ENCODE measurements at places on chromosomes 3 and 15. TPM values are rescaled to one million over a fixed set of nuclear protein-coding genes. Genes with fewer than 3 reads are reported as not detected.

GRCh38 chr3:132643366-132643765, 16.2 kb downstream of the ACAD11 start:
- H3K27ac ChIP-seq: no peak overlapping the region
- no peaks in the 10 kb centered on the region for H3K27me3 ChIP-seq
- no peak overlapping the region for H3K4me3 ChIP-seq
- no peaks in the 10 kb centered on the region for H3K4me1 ChIP-seq
- H3K36me3 ChIP-seq: peaks cover 31% of the 10 kb centered on the region
- DNase-seq: no peak

ANXA2 gene
- total RNA-seq: 1,332 TPM

MUC20 gene
- 46.1 TPM for total RNA-seq

DNA sequence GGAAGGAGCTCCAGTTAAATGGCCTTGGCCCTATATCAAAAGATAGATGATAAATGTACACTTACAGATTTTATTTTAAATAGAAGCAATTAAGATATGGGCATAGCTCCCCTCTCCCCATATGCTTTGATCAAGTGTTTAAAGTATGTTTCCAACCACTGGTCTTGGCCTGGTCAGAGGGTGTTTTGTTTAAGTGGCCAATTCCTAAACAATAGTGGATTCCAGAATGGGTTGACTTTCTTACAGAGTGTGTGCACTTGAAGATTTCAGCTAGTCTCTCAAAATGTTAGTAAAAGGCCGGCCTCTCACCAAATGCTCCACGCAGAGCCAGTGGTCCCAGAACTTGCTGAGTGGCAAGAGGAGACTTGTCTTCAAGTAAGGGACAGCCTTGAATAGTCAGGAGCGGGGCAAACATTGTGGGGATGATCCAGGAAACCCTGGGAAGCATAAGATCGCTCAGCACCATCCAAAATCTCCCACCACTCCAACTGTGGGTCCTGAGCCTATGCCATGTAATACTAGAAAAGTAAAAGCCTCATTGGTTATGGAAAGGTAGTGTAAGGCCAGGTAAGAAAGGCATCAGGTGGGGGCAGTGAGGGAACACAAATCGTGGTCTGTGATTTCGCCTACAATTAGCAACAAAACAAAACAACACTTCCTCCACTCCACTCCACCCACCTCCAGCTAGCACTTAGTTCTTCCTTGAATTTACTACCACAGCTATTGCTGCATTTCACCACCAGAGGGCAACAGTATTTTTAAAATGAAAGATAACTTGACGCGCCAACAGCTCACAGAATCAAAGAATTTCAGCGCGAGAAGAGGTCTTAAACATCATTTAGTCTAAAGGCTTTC, 4.8 kb downstream of the RARRES1 start:
- H3K4me1 ChIP-seq: peaks cover 49% of the 10 kb centered on the region
- H3K27me3 ChIP-seq: no peaks in the 10 kb centered on the region
- DNase-seq: peak; percentile 89
- H3K27ac ChIP-seq: peak overlapping the region; percentile 63
- no peaks in the 10 kb centered on the region for H3K36me3 ChIP-seq

SLC51B gene
- total RNA-seq: not detected

- peaks cover 13% of the 10 kb centered on the region for H3K4me1 ChIP-seq
- H3K27ac ChIP-seq: no peak overlapping the region
- no peak overlapping the region for H3K4me3 ChIP-seq
- DNase-seq: peak; percentile 70
Observed at GRCh38 chr15:68991723-68992122, 22.8 kb upstream of the NOX5 start.

MAP4 gene
- 146 TPM for total RNA-seq

ARL14 gene
- 61.5 TPM for total RNA-seq

- H3K4me3 ChIP-seq: no peak overlapping the region
- no peak for DNase-seq
- no peak overlapping the region for H3K27ac ChIP-seq
- H3K4me1 ChIP-seq: no peaks in the 10 kb centered on the region
- H3K27me3 ChIP-seq: no peaks in the 10 kb centered on the region
Observed at GRCh38 chr3:18687286-18687685, 262.1 kb upstream of the SATB1 start.

- H3K27me3 ChIP-seq: no peaks in the 10 kb centered on the region
- no peak overlapping the region for H3K27ac ChIP-seq
- H3K4me1 ChIP-seq: no peaks in the 10 kb centered on the region
- no peak overlapping the region for H3K4me3 ChIP-seq
- no peaks in the 10 kb centered on the region for H3K36me3 ChIP-seq
Observed at GRCh38 chr3:188845514-188845913, 326.3 kb upstream of the TPRG1 start.

- no peaks in the 10 kb centered on the region for H3K4me1 ChIP-seq
- no peak for DNase-seq
- H3K27me3 ChIP-seq: no peaks in the 10 kb centered on the region
Observed at GRCh38 chr15:44084770-44085169, 110.3 kb downstream of the FRMD5 start.

DNA sequence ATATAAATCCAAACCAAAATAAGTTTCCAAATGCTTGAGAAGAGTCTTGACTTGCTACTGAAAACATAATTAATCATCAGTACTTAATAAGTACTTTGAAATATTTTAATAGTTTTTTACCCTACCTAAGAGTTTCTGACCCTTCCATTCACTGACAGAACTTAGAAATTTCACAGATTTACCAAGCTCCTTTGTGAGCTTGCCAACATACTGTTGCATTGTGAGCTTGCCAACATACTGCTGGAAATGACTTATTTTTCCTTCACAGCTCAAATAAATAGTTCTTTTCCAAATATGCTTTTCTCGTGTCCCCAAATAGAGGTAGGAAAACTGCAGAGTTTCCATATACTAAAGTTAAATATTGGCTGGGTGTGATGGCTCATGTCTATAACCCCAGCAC, 9.6 kb upstream of the AADAC start:
- H3K27ac ChIP-seq: no peak overlapping the region
- no peaks in the 10 kb centered on the region for H3K27me3 ChIP-seq
- no peaks in the 10 kb centered on the region for H3K36me3 ChIP-seq
- H3K4me3 ChIP-seq: no peak overlapping the region
- DNase-seq: no peak
- H3K4me1 ChIP-seq: no peaks in the 10 kb centered on the region

CDHR4 gene
- under 0.01 TPM for total RNA-seq

PLD1 gene
- total RNA-seq: 31.9 TPM

DNA sequence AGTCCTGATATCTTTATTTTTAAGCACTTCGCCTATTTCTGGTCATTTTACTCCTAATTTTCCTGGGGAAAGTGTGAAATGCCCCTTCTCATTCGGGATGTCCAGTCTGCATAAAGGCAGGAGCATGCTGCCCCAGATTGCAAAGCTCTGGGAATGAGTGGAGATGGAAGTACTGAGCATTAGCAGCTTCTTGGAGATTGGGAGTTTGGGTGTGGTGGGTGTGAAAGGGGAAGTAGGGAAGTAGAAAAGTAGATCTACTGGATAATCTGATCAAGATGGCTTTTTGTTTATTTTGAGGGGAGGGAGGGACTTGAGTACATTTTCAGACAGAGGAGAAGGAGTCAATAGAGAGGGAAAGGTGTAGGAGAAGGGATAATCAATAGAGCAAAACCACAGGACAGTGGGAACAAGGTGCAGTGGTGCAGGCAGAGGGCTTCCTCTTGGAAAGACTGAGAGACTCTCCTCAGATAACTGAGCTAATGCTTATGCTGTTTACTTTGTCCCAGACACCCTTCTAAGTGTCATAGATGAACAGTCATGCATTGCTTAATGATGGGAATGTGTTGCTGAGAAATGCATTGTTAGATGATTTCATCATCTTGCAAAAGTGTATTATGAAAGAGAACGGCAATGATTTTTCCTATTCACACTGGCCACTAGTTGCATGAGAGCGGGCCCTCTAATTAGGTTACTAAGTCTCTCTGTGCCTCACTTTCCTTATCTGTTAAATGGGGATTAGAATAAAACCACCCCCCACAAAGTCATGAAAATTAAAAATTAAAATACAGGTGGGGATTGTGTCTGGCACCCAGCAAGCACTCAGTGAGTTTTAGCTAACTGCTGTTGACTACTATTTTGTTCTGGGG, 45.5 kb downstream of the PHLDB2 start:
- H3K27me3 ChIP-seq: no peaks in the 10 kb centered on the region
- peaks cover 5% of the 10 kb centered on the region for H3K4me1 ChIP-seq
- peak overlapping the region; percentile 48 for H3K27ac ChIP-seq
- DNase-seq: no peak
- no peaks in the 10 kb centered on the region for H3K36me3 ChIP-seq

DNA sequence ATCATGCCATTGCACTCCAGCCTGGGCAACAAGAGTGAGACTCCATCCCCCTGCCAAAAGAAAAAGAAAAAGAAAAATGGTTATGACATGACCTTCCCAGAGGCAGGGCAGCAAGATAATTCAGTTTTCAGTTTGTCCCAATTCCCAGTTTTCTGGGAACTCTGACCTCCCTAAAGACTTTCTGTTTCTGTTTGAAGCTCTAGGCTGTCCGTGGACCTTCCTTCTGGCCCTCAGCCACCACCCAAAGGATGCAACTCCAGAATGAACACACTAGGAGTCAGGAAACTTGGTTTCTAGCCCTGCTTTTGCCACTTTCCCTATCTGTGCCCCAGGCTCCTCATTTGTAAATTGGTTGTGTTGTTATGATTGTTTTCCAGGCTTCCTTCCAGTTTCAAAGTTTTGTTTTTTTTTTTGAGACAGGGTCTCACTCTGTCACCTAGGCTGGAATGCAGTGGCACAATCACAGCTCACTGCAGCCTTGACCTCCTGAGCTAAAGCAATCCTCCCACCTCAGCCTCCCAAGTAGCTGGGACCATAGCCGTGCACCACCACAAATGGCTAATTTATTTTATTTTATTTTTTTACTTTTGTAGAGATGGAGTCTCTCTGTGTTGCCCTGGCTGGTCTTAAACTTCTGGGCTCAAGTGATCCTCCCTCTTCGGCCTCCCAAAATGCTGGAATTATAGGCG, 68.6 kb downstream of the CDC25A start:
- peak; percentile 26 for DNase-seq
- peak overlapping the region; percentile 41 for H3K27ac ChIP-seq
- H3K27me3 ChIP-seq: no peaks in the 10 kb centered on the region

DNA sequence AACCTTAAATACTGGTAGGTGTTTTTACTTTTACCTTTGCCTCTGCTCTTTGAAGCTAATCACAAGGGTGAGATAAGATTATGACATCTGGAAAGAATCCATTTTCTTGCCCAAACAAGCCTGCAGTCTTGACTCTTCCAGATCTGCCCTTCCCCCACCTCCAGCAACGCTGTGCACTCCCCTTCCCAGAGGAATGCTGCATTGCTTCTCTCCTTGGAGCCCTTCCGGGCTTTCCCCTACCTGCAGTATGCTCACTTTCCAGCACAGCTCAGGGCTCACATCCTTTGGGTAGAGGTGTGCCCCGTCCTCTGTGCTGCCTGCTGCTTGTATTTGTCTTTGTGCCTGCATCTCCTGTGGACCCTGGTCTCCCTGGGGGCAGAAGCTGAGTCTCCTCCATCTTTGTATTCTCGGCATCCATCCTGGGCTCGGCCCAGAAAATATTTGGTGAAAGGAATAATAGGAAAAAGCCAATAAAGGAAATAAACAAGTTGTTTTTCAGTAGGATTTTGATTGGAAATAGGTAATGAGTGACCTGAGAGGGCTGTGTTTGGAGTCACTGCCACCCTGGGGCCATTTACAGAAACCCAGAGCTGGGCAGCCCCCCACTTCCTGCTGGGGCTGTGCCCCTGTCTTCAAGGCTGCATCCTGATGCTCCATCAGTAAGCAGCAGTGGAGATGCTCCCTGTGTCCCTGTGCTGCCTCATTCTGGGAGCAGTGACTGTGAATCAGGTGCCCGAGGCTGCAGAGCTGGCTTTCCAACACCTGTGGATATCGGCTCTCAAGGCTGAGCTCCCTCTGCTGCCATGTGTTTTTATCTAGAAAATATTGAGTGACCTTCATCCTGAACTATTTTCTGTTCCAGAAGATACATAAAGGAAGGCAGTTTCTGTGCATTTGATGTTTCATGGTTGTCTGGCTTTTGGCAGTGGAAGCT, 117.5 kb downstream of the EEFSEC start:
- peaks cover 8% of the 10 kb centered on the region for H3K4me1 ChIP-seq
- H3K4me3 ChIP-seq: no peak overlapping the region
- H3K27ac ChIP-seq: no peak overlapping the region
- DNase-seq: no peak

RBPMS2 gene
- 8.8 TPM for total RNA-seq

DNA sequence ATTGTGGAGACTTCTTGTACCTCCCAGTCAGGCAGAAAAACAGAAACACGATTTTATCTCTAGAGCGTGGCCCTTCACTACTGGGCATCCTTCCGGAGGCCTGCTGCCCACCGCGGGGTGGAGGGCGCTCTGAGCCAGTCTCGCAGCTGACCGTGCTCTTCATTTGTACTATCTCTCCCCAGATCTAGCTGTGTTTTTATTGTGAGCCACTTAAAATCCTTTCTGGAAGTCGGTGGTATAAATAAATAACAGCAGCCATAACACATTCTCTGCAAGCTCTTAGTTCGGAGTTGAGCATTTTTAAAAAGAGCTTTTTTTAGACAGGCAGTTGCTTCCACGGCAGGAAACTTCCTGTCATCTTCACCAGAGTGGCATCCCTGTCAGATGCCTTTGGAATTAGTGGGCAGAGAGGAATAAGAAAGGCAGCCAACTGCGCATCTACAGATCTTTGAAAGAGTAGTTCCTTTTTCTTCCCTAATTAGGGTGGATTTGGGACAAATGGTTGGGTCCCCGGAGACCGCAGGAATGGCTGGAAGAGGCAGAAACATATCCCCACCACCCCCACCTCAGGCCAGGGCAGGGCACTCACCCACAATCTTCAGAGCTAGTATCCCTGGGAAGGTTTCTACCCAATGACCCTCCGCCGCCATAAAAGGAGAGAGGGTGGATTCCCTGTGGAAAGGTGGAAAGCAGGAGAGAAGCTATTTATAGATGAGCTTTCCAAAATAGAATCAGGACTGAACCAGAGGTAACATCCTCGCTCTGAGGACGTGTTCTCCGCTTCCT, 91.1 kb downstream of the TOP2B start:
- no peak overlapping the region for H3K4me3 ChIP-seq
- no peak overlapping the region for H3K27ac ChIP-seq
- H3K4me1 ChIP-seq: no peaks in the 10 kb centered on the region
- peaks cover 11% of the 10 kb centered on the region for H3K36me3 ChIP-seq

DNA sequence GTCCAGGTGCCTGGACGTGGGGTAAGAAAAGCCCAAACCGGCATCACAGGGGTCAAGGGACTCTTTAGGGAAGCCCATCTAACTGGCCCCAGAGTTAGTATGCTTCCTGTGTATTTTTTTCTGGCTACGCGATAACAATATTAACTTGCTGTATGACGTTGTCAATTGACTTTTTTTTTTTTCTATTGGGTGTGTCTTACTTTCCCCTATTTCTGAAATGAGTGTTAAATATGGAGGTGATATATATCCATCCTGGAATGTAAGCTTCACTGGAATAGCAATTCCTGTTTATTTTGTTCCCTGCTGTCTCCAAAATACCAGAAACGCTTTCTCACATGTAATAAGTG, 598 bp upstream of the GMNC start:
- peaks cover 4% of the 10 kb centered on the region for H3K27me3 ChIP-seq
- DNase-seq: no peak

- H3K4me3 ChIP-seq: no peak overlapping the region
- H3K36me3 ChIP-seq: no peaks in the 10 kb centered on the region
- H3K27me3 ChIP-seq: no peaks in the 10 kb centered on the region
- DNase-seq: no peak
- no peak overlapping the region for H3K27ac ChIP-seq
Observed at GRCh38 chr3:86673991-86674390, 317.0 kb downstream of the VGLL3 start.
